Left renal cortex interstitium (tissue), 4 donors: ENCODE measurements at places on chromosomes 2 and 18. TPM values are rescaled to one million over a fixed set of nuclear protein-coding genes. Genes with fewer than 3 reads are reported as not detected.

LIPG gene
- 72.7 TPM for polyA plus RNA-seq

ABCB11 gene
- 0.13 TPM for polyA plus RNA-seq

HOXD12 gene
- 0.79 TPM for polyA plus RNA-seq

ZNF892 gene
- polyA plus RNA-seq = 6.0 TPM

TNS1 gene
- polyA plus RNA-seq = 54.8 TPM

MBP gene
- polyA plus RNA-seq = 22.6 TPM

CPLX4 gene
- polyA plus RNA-seq = 0.19 TPM

- DNase-seq = no peak
Observed at GRCh38 chr18:45168866-45169600, 446.2 kb upstream of the SLC14A2 start.

DNA sequence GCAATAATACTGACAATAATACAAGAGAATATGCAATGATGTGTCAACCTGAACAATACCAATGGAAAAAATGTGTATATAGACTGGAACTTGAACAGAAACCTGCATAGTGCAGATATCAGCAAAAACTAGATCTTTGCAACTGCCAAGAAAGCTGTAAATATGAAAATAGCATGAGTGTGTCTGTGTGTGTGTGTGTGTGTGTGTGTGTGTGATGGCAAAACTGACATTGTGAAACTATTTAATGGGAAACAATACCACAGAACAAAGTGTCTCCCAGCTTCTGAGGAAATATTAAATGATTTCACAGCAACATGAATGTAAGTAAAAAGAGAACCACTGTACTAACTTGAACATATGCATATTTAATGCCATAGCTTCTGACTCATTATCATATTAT is 558.2 kb upstream of the LINC00305 start:
- DNase-seq = no peak

DNA sequence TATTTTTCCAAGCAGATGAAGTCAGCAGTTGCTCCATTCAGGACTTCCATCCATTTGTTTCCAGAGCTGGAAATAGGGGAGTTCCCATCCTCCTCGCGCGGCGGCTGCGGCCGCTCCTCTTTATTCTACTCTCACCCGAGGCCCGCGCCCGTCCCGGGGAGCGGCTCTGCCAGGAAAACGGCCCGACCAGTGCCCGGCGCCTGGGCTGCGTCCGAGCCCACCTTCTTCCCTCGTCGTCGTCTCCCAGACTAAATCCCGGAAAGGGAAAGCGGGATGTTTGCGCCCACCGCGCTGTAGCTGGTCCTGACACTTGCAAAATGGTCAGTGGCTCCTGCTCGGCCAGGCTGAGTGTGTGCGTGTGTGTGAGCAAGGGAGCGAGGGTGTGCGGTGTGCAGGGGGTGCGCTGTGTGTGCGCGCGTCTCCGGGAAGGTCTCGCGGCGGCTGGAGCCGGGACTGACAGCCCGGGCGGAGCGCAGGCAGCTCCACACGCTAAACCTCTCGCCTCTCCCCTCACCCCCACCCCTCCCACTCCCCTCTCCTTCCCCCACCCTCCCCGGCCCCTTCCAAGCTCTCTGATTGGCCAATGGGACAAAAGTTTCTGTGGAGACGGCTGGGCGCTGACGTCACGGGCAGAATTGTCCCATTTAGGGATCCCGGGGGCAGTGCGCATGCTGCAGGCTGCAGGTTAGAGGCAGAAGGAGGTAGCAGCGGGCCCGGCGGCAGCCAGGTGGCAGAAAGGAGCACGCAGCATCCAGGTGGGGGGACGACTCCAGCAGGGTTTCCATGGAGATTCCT is at the start of gene NOL4:
Gene NOL4 (minus strand): TSS at position 491 of the 795 bp plus-strand sequence. CDS start 1,660 bp downstream, outside the sequence.
- DNase-seq = peak; percentile 56

DNA sequence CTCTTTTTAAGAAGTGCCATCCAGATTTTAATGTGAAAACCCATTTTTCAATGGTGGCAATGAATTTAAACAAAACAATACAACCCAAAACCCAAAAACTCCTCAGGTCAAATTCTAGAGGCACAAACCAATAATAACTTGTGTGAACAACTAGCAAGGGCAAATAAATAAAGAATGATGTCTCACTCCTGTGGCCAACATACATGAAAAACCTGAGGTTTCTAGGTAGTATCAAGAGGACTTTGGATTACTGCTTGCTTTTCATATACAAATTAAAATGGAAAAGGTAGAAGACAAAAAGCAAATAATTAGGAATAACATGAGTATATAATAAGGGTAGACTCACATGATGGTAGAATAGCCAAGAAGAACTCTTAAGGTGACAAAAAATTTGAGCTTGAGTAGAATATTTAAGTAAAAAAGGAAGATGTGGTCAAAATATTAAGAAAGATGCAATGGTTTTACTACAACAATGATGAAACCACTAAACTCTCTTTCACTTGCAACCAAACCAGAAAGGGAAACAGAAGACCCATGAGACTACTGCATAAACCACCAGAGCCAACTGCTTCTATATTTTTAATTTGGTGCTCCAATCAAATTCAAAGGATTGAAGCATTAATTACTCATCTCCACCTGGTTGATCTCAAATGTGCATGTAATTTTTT is 53.5 kb downstream of the DARS1 start:
- DNase-seq = no peak

GRCh38 chr2:27721335-27721734 is 50.2 kb upstream of the MRPL33 start:
- DNase-seq = no peak

- DNase-seq = no peak
Observed at GRCh38 chr2:101904916-101905315, 86.8 kb upstream of the IL1R2 start.

- DNase-seq = no peak
Observed at GRCh38 chr18:77132369-77133050, at the start of gene MBP. TSS of gene MBP (minus strand) at chr18:77132783. CDS start at chr18:77105261, 27,522 bp downstream.

DNA sequence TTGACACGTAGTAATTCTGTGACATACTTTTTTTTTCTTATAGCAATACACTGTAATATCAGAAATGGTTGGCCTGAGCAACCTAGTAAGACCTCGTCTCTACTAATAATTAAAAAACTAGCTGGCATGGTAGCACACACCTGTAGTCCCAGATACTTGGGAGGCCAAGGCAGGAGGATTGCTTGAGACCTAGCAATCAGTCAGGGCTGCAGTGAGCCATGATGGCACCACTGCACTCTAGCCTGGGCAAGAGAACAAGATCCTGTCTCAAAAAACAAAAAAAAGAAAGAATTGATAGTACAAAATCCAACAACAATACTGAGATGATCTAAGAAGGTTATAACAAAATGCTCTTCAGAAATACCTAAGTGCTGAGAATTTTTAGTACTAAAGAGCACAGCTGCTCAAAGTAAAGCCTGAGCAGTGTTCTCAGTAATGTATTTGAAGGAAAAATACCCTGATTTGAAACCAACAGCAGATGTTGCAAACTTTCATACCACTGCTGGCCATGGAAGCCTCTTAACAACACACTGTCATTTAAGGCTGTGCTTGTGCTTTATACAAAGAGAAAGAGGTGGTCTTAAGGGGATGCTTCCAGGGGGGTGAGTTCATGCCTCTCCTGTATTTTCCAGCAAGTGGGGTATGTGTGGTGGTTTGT is 132.6 kb upstream of the CDCA7 start:
- DNase-seq = no peak

DNA sequence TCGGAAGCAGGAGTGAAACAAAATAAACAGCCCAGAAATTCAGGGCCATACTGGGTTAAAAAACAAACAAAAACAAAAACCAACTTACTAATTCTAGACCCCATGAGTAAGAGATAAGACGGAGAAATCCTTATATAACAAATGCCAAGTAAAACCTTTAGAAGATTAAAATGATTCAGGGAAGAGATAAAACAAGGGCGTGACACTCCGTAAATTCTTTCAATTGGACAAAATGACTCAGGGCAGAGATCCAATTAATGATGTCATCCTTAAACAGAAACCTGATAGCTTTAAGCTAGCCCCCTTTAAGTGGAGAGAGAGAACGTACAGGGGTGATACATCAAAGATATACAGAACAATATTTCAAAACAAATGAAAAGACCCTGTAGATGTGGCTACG is 317.4 kb downstream of the NBAS start:
- DNase-seq = peak; percentile 41

GRCh38 chr2:66957198-66957597 is 439.9 kb upstream of the ETAA1 start:
- DNase-seq = no peak

DNA sequence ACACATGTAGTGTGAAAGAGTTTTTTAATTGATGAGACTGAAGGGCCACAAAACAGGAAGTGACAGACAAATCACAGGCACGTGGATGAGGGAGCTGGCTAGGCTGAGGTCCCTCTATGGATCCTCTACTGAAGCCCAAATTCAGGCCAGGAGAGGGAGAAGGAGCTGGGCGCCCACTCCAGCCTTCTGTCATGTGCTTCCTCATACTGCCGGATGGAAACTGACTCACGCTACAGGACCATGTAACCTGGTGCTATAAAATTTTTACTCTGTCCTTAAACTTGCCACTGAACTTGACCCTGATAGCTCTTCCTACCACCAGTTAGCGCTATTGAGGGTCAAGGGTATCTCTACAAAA is 31.3 kb downstream of the PSTPIP2 start:
- no peak for DNase-seq

DNA sequence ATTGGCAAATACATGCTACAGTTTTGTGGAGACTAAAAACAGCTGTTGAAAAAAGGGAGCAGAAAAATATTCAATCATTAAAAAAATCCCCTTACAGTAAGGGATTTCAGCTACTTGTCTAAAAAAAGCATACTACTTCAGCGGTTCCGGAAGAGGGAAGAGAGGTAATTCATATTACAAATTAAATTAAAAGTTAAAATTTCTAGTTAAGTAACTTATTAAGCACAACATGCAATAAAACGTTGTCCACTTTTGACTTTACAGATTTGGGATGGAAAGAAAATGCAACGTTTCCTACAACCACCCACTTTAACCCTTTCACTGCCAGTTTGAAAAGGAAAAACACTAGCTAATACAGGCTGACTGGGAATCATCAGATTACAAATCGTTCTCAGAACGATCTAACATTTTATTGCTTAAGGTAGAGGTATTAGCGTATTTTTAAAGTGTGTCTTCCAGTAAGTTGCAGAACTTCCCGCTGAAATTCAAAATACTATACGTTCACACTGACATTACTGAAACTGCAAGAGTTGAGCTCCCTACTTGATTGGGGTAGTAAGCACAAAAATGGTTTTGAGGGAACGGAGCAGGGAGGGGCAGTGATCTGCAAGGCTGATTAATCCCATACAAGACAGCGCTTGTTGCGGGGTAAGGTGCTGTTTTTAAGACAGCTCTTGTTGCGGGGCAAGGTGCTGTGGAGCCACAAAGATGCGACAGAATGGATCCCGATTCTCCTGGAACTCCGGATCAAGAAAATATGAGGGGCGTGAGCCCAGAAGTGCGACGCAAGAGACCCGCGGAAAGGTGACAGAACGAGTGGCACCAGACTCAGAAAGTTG is 743 bp downstream of the HADHA start:
- DNase-seq = peak; percentile 46

DNA sequence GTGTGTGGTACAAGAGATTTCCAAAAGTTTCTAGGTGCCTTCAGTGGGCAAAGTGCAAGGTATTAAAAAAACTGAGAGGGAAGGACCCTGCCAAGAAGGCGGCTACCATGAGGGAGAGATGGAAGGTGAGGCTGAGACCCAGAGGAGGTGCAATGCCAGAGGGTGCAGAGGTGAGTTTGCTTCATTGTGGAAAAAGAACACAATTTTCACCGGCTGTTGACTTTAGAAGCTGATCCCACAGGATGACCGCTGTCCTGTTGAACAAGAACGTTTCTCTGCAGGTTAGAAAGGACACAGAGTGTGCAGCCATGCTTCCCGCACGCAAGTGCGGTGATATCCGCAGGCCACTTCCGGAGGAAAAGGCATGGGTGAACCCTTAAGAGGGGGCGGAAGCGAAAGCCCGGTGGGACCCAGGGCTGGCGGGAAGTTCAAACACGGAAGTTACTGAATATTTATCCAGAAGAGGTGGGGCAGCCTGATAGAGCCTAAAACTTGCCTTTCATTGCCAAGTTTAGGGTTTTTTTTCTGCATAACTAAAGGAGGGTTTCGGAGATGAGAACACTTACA is 16.6 kb downstream of the SP110 start:
- no peak for DNase-seq

DNA sequence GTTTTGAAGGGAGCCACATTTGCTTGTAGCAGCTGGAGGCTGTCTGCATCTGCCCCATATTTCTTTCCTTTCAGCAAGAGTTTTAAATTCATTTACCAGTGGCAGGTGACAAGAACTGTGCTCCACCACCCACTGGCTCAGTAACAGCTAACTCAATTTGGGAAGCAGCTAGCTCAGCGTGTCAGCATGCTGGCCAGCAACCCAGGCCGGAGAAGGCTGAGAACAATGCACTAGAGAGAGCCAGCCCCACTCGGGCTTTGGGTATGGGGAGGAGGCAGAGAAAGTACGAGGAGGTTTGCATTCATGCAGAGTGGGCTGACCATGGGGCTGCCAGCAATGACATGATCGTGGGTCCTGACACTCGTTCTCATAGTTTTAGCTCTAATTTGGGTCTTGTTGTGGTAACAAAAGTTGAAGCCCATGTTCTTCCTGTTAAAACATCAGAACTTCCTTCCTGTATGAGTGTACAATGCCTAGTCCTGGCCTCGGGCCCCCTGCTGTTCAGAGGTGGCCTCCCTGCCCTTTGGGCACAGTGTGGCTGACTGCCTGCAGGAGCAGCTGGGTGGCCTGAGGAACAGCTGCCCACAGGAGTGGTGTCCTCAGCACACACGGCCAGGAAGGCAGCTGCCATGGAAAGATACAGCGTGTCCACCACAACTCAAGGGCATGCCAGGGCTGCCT is 23.0 kb downstream of the CDC42EP3 start:
- no peak for DNase-seq

GRCh38 chr2:191325651-191326365 is 80.6 kb downstream of the MYO1B start:
- no peak for DNase-seq

DNA sequence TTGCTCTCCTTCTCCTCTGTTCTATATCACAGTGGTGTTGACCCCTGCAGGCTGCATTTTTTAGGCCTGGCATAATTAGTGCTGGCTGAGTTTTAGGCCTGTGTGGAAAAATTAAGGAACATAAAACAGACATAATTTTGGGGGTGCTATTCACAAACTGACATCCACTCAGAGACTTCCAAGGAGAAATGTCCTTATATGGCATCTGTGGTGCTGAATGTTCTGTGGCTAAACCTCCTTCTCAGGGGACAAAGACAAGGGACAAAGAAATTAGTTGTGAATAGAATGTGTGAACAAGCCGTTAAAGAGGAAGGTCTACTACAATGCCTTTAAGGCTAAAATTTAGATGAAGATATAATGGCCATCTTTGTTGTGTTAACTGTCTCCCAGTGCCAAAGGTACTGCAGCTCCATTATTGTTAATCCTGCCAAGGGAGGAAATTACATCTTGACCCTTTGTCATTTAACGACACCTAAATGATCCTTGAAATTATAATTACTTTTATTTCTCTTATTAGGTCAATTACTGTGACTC is 870.0 kb upstream of the CHAC2 start:
- no peak for DNase-seq

DNA sequence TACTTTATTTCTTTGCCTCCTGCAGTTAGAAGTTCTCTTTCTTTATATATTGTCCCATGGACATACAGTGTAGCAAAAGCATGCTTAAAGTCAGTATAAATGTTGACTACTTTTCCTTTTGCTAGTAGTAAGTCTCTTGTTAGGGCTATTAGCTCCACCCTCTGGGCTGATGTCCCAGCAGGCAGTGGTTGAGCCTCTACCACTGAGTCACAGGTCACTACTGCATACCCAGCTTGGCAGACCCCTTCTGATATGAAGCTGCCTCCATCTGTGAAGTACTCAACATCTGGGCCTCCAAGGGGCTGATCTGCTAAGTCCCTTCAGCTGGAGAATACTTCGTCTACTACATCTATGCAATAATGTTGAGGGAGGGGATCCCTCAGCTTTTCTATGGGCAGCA is 61.0 kb upstream of the SLC35G4 start:
- DNase-seq = no peak

GRCh38 chr2:101272045-101272784 is 19.5 kb downstream of the CNOT11 start:
- no peak for DNase-seq
